CD4-positive, alpha-beta T cell (primary cell): ENCODE measurements at places on chromosomes 5 and 9. TPM values are rescaled to one million over a fixed set of nuclear protein-coding genes. Genes with fewer than 3 reads are reported as not detected.

The ZNF454 gene
- not detected for total RNA-seq

The RASGRF2 gene
- 24.9 TPM for total RNA-seq

The DNAJC25 gene
- total RNA-seq = 4.5 TPM

The CLIC3 gene
- 2.8 TPM for total RNA-seq

The CSNK1A1 gene
- 201 TPM for total RNA-seq

The SURF1 gene
- total RNA-seq = 42.5 TPM

The GRXCR2 gene
- total RNA-seq = not detected

The REEP2 gene
- 0.34 TPM for total RNA-seq

The OR13C8 gene
- total RNA-seq = not detected

The SPINK6 gene
- not detected for total RNA-seq

The KIF4B gene
- not detected for total RNA-seq

The IL5 gene
- not detected for total RNA-seq

The BTNL8 gene
- total RNA-seq = not detected

The RNF183 gene
- not detected for total RNA-seq

The CARD9 gene
- total RNA-seq = 0.64 TPM

- no peaks in the 10 kb centered on the region for H3K4me1 ChIP-seq
- H3K36me3 ChIP-seq = no peaks in the 10 kb centered on the region
- no peak overlapping the region for H3K27ac ChIP-seq
Observed at GRCh38 chr5:82918311-82919031, 158.7 kb downstream of the TMEM167A start.

GRCh38 chr5:35647712-35648111 is 30.0 kb downstream of the SPEF2 start:
- no peaks in the 10 kb centered on the region for H3K27me3 ChIP-seq
- H3K4me3 ChIP-seq = no peak overlapping the region
- no peak for DNase-seq
- H3K36me3 ChIP-seq = peaks cover 4% of the 10 kb centered on the region
- H3K4me1 ChIP-seq = peaks cover 5% of the 10 kb centered on the region
- H3K27ac ChIP-seq = no peak overlapping the region

- H3K27ac ChIP-seq = no peak overlapping the region
- H3K36me3 ChIP-seq = no peaks in the 10 kb centered on the region
- no peaks in the 10 kb centered on the region for H3K27me3 ChIP-seq
- H3K4me3 ChIP-seq = no peak overlapping the region
- H3K4me1 ChIP-seq = no peaks in the 10 kb centered on the region
- DNase-seq = no peak
Observed at GRCh38 chr5:124849774-124850173, 103.3 kb upstream of the ZNF608 start.

- H3K27ac ChIP-seq = no peak overlapping the region
- H3K27me3 ChIP-seq = no peaks in the 10 kb centered on the region
- H3K4me1 ChIP-seq = no peaks in the 10 kb centered on the region
- no peak overlapping the region for H3K4me3 ChIP-seq
- H3K36me3 ChIP-seq = no peaks in the 10 kb centered on the region
Observed at GRCh38 chr5:34709861-34710673, 53.9 kb downstream of the RAI14 start.

- peaks cover 28% of the 10 kb centered on the region for H3K4me1 ChIP-seq
- no peak overlapping the region for H3K4me3 ChIP-seq
- no peak overlapping the region for H3K27ac ChIP-seq
- H3K36me3 ChIP-seq = no peaks in the 10 kb centered on the region
- no peaks in the 10 kb centered on the region for H3K27me3 ChIP-seq
- DNase-seq = no peak
Observed at GRCh38 chr5:142779163-142779840, 9.1 kb downstream of the ARHGAP26 start.

GRCh38 chr5:30100148-30100713 is 1093.3 kb upstream of the CDH6 start:
- no peaks in the 10 kb centered on the region for H3K4me1 ChIP-seq
- no peak for DNase-seq
- no peaks in the 10 kb centered on the region for H3K36me3 ChIP-seq
- no peaks in the 10 kb centered on the region for H3K27me3 ChIP-seq
- H3K27ac ChIP-seq = no peak overlapping the region

DNA sequence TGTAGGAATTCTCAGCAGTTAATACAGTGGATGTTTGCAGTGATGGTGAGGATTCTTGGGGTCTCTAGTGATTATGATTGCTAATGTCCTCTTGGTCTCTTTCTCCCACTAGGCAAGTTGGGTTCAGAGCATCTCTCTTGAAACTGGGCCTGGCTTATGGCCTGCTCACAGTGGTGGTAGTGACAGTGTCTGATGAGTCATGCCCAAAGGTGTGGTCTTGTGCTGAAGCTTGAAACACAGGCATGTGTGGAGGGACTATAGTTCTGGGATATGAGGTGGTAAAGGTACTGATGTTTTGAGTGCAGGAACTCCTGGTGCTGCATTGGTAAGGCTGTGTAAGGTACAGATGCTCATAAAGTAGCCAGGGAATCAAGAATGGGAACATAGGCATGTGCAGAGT is 231.1 kb downstream of the FAM170A start:
- no peak for DNase-seq
- no peaks in the 10 kb centered on the region for H3K27me3 ChIP-seq
- H3K4me3 ChIP-seq = no peak overlapping the region
- no peaks in the 10 kb centered on the region for H3K4me1 ChIP-seq
- no peaks in the 10 kb centered on the region for H3K36me3 ChIP-seq

DNA sequence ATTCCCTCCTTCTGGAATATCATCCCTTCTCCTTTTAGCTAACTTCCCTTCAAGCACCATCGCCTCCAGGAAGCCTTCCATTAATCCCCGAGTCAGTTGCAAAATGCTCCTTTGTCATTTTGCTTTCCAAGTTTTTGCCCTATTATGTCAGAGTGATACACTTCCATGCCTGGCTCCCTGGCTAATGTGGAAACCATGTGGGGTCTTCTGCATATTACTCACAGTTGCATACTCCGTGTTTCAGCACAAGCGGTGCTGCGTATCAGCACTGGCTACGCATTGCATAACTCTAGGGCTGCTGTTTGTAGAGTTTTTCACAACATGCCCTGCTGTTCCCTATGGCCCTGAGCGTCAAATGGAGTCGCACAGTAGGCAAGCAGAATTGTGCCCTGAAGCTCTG is 1.9 kb downstream of the TEX53 start:
- no peak overlapping the region for H3K27ac ChIP-seq
- H3K36me3 ChIP-seq = no peaks in the 10 kb centered on the region
- peaks cover 8% of the 10 kb centered on the region for H3K4me1 ChIP-seq
- DNase-seq = no peak
- no peaks in the 10 kb centered on the region for H3K27me3 ChIP-seq
- no peak overlapping the region for H3K4me3 ChIP-seq

GRCh38 chr5:176697934-176698538 is 50.8 kb downstream of the TSPAN17 start:
- H3K27ac ChIP-seq = no peak overlapping the region
- no peaks in the 10 kb centered on the region for H3K4me1 ChIP-seq
- peaks cover 35% of the 10 kb centered on the region for H3K27me3 ChIP-seq
- no peak overlapping the region for H3K4me3 ChIP-seq
- DNase-seq = no peak

GRCh38 chr5:166365164-166365563 is 1926.3 kb upstream of the WWC1 start:
- H3K27ac ChIP-seq = no peak overlapping the region
- H3K4me1 ChIP-seq = no peaks in the 10 kb centered on the region
- DNase-seq = no peak
- H3K36me3 ChIP-seq = no peaks in the 10 kb centered on the region
- no peaks in the 10 kb centered on the region for H3K27me3 ChIP-seq
- H3K4me3 ChIP-seq = no peak overlapping the region

- H3K4me1 ChIP-seq = peaks cover 11% of the 10 kb centered on the region
- H3K4me3 ChIP-seq = no peak within 1 kb of the TSS
- peaks cover 48% of the 10 kb centered on the region for H3K27me3 ChIP-seq
- H3K36me3 ChIP-seq = no peaks in the 10 kb centered on the region
Observed at GRCh38 chr9:130938652-130939404, at the start of gene FIBCD1. FIBCD1 (minus strand) TSS chr9:130939247; CDS start chr9:130938607, 640 bp downstream.

DNA sequence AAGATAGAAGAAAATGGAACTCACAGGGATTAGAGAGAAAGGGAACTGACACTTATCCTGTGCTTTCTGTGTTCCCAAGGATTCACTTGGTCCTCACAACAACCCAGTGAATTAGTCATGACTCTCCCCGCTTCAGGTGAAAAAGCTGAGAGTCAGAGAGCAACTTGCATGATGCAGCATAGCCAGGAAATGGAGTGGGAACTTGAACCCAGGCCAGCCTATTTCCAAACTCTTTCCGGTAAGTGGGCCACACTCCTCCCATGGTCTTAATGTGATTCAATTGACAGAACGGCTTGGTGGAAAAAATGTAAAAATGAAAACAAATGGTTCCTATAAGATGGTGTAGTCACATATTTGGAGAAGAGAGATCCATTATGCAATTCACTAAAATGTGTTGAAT is 45.9 kb upstream of the CEMIP2 start:
- no peak for DNase-seq
- no peaks in the 10 kb centered on the region for H3K36me3 ChIP-seq
- H3K4me1 ChIP-seq = peaks cover 4% of the 10 kb centered on the region
- no peaks in the 10 kb centered on the region for H3K27me3 ChIP-seq
- no peak overlapping the region for H3K4me3 ChIP-seq

- H3K4me1 ChIP-seq = peaks cover 40% of the 10 kb centered on the region
- H3K27ac ChIP-seq = no peak overlapping the region
- H3K4me3 ChIP-seq = no peak overlapping the region
- DNase-seq = no peak
Observed at GRCh38 chr9:19130436-19130835, 3.1 kb upstream of the PLIN2 start.

GRCh38 chr5:5318426-5319190 is 103.9 kb upstream of the ICE1 start:
- H3K27ac ChIP-seq = no peak overlapping the region
- DNase-seq = no peak
- H3K27me3 ChIP-seq = no peaks in the 10 kb centered on the region
- no peak overlapping the region for H3K4me3 ChIP-seq
- no peaks in the 10 kb centered on the region for H3K4me1 ChIP-seq
- no peaks in the 10 kb centered on the region for H3K36me3 ChIP-seq

- H3K4me3 ChIP-seq = no peak overlapping the region
- H3K4me1 ChIP-seq = peaks cover 16% of the 10 kb centered on the region
- no peaks in the 10 kb centered on the region for H3K36me3 ChIP-seq
Observed at GRCh38 chr5:139757727-139758509, 37.7 kb upstream of the PSD2 start.

GRCh38 chr9:82912645-82913044 is 150.3 kb downstream of the RASEF start:
- no peak overlapping the region for H3K27ac ChIP-seq
- H3K4me1 ChIP-seq = no peaks in the 10 kb centered on the region
- no peaks in the 10 kb centered on the region for H3K27me3 ChIP-seq
- no peaks in the 10 kb centered on the region for H3K36me3 ChIP-seq

DNA sequence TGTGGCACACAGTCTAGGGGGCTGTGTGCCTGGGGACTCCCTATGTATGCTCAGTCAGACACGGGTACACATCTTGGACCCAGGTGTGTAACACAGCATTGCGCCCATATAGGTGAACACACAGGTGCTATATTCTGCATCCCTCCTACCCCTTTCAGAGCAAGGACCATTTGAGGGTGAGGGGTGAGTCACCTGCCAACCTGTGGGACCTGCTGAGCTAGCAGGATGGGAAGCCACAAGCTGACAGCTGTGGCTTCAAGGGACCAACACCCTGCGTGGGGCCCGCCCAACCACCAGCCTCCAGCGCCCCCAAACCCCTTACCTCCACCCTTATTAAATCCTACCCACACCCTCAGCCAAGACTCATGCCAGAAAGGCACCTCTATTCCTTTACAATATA is 14.6 kb upstream of the AQP7 start:
- H3K36me3 ChIP-seq = no peaks in the 10 kb centered on the region
- no peaks in the 10 kb centered on the region for H3K27me3 ChIP-seq
- peak overlapping the region; percentile 2 for H3K4me3 ChIP-seq
- peak overlapping the region; percentile 54 for H3K27ac ChIP-seq

DNA sequence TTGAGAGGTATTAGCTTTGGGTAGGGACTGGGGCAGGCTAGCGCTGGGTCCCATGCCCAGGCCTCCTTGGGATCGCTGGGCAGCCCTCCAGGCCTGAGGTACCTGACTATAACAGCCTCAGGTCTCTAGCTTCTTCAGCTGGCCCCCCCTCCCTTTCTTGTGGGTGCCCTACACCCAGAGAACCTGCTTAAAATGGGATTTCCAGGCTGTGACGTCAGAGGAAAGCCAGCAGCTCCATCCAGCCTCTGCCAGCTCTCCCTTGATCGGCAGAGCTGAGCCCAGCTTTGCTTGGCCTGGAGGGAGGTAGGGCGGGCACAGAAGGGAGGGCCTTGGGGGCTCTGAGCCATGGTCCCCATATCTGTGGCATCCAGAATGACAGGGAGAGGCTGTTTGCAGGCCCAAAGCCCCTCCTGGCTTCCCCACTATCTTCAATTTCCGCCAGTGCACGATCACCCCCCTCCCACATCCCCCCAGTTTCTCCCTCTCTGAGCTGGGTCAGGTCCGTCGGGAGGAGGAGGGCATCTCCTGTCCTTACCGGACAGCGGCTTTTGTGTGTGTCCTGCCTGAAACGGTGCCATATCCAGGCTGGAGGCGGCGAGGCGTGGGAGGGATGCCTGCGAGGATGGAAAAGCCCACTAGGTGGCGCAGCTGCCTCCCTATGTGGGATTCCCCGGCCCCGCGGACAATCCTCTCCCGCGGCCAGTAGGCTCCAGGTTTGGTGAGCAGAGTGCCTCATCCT is 10.8 kb downstream of the REEP2 start:
- H3K4me3 ChIP-seq = no peak overlapping the region
- no peak overlapping the region for H3K27ac ChIP-seq
- no peaks in the 10 kb centered on the region for H3K27me3 ChIP-seq
- peaks cover 10% of the 10 kb centered on the region for H3K4me1 ChIP-seq
- peak; percentile 64 for DNase-seq

DNA sequence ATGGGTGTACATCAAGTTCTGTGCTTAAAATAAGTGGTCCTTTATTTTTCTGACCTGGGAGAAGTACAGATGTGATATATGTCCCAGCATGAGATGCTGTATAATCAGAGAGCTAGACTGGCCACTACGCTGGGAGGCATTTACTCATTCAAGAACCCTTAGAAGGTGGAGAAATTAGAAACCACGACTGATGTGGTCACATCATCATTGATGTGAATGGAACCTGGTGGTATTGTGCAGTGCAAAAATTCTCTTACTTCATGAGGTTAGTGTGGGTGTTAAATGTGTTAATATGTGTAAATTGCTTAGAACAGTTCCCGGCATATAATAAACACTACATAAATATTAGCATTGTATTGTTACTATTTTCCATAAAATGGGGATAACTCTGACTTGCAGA is 69.5 kb upstream of the CKMT2 start:
- no peaks in the 10 kb centered on the region for H3K27me3 ChIP-seq
- H3K27ac ChIP-seq = no peak overlapping the region
- no peaks in the 10 kb centered on the region for H3K4me1 ChIP-seq
- DNase-seq = no peak

DNA sequence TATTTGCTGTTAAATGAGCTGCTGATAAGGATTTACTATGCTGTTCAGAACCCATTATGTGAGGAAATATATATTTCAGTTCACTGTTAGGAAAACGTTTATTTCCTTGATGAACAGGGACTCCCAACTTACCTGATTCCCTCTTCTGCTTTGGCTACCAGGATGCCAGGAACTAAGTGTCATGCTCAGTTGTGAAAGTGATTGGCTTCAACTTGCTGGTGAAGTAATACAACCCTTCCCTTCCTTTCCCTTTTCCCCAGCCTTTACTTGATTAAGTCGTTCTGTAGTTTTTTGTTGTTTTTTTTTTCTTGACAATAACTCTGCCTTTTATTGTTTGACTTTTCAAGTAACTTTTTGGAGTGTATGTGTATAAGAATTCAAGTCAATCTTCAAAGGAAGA is 309.3 kb downstream of the DOCK8 start:
- no peak overlapping the region for H3K4me3 ChIP-seq
- H3K36me3 ChIP-seq = no peaks in the 10 kb centered on the region
- H3K27me3 ChIP-seq = no peaks in the 10 kb centered on the region

GRCh38 chr9:75921391-75922127 is 31.1 kb downstream of the PCSK5 start:
- no peak for DNase-seq
- H3K36me3 ChIP-seq = no peaks in the 10 kb centered on the region
- H3K27me3 ChIP-seq = no peaks in the 10 kb centered on the region
- H3K4me1 ChIP-seq = no peaks in the 10 kb centered on the region
- H3K27ac ChIP-seq = no peak overlapping the region
